Inflammatory macrophage treated with lipopolysaccharide for 4 hours (primary cell): ENCODE measurements at places on chromosomes 1 and 21.

GRCh38 chr21:39724944-39725343, 20.0 kb upstream of the IGSF5 start:
- DNase-seq = no peak

GRCh38 chr1:193070942-193071341, 11.5 kb downstream of the RO60 start:
- no peak for DNase-seq

GRCh38 chr1:3790500-3790923, 5.8 kb downstream of the LRRC47 start:
- DNase-seq = no peak

- DNase-seq = no peak
Observed at GRCh38 chr1:202007805-202008489, 2.4 kb upstream of the ELF3 start.

GRCh38 chr1:119227456-119227855, 87.0 kb upstream of the WARS2 start:
- no peak for DNase-seq

- no peak for DNase-seq
Observed at GRCh38 chr1:15110867-15111230, 42.7 kb upstream of the TMEM51 start.

- DNase-seq = no peak
Observed at GRCh38 chr1:28449904-28450303, 55.9 kb upstream of the RCC1 start.

- no peak for DNase-seq
Observed at GRCh38 chr1:182765391-182765790, 24.2 kb upstream of the NPL start.
